A549 (cell line): ENCODE measurements at places on chromosomes 7 and 10. TPM values are rescaled to one million over a fixed set of nuclear protein-coding genes. Genes with fewer than 3 reads are reported as not detected.
A peak's percentile ranks its signal among the peaks of the same experiment; 100 is the strongest.

GRCh38 chr7:133048589-133048988 is 33.3 kb downstream of the CHCHD3 start:
- no peak for DNase-seq

Gene SUN3
- polyA plus RNA-seq = not detected in 3 replicates

DNA sequence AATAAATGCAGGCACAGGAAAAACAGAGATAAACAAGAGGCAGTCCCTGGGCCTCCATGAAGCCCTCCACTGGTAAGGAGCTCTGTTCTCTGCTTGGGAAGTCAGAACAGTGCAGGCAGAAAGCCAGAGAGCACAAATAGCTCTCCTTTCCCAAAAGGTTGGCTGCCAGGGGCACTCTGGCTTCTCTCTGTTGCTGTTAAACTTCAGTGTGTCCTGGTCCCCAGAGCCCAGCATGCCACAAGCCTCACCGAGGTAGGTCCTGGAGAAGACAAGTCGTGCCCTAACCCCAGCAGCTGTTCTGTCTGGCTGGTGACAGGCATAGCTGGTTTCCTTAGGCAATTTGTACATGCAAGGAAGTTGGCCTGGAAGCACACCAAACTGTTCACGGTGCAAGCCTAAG is 17.3 kb downstream of the SLC16A12 start:
- DNase-seq = no peak

DNA sequence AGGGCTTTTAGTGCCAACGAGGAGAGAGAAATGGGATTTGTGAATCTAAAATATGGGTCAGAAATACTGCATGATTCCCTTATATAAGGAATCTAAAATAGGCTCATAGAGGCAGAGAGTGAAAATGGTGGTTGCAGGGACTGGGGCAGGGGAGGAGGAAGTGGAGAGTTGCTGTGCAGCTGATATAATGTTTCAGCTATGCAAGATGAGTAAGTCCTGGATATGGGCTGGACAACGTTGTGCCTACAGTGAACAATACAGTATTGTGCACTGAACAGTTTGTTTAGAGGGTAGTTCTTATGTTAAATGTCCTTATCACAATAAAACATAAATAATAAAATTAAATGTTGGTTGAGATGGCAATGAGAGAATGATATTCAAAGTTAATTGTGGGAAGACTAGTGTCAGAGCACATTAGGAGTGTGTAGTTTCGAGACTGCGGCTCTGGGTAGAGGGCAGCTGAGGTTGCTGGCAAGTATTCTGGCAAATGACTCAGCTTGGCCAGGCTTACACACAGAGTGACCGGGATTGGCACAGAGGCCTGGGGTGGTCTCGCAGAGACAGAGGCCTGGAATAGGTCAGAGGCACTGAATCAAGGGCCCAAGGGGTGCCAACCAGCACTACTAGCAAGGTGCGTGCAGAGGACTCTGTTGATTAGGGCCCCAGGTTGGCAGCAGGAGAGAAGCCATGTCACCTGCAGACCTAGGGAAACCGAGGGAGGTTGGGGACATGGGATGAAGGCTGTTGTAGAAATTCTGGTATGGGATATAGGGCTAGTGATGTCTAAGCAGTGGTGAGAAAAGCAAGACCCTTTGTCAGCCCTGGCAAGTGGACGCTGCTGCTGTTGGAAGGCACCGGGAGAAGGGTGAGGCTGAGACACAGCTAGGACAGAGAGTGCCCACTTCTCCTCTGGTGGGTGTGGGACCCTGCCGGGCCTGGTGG is 2.8 kb upstream of the DEPP1 start:
- DNase-seq = peak; percentile 63

DNA sequence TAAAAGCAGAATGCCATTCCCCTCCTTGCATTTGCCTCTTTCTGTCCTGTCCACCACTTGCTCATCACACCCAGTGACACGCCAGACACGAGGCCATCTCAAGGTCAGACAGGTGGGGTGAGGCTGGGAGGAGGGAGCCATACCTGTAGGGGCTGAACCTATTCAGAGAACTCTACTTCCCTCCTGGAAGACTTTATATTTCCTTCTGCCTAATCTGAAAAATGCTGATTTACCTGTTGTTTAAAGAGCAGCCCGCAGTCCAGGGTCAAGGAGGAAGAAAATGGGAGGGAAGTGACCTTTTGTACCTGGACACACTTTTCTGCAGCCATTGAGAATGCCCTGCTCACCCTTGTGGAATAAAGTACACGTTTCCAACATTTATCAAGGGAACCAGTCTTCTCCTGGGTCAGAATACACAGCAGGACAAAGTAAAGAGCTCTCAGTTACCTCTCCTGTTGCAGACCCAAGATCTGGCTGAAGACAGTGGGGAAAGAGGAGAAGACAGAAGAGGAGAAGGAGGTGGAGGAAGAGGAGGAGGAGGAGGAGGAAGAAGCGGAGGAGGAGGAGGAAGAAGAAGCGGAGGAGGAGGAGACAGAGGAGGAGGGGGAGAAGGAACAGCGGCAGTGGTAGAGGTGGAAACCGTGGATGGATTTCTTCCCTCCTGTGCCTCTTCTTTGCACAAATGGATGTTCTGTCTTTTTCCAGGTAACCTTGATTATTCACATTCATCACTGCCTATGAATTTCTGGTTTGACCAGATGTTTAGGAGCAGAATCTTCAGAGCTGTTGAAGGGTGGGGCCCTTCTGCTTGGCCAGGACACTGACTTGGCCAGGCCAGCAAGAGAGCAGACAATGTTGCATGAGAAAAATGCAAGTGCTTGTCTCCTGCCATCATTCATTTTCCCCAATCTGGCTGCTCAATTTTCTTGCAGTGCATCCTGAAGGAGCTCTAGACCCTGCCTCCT is 1.2 kb upstream of the BLNK start:
- DNase-seq = no peak

- DNase-seq = no peak
Observed at GRCh38 chr10:129896860-129897200, 67.2 kb downstream of the EBF3 start.

DNA sequence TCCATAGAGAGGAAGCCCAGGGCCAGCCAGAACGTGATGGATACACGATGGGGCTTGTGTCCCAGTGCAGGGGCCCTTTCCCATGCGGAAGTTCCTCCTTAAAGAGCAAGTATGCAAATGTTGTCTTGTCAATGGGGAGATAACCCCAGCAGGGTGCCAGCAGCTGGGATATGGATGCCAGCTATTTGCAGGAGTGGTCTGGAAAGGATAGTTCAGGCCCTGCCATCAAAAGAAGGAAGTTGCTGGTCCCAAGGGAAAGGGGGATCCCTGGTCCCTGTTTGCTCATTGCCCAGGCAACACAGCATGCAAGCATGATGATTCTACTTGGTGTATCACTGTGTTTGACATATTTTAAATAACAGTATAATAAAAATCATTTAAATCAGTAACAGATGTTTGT is 73.1 kb upstream of the HECW1 start:
- DNase-seq = no peak
